ENCODE measurements at places on chromosomes 5 and 9.

GRCh38 chr9:91949946-91950664, at the start of gene ROR2:
ROR2 (minus strand) TSS chr9:91950228.
- peak; percentile 48 for DNase-seq

DNA sequence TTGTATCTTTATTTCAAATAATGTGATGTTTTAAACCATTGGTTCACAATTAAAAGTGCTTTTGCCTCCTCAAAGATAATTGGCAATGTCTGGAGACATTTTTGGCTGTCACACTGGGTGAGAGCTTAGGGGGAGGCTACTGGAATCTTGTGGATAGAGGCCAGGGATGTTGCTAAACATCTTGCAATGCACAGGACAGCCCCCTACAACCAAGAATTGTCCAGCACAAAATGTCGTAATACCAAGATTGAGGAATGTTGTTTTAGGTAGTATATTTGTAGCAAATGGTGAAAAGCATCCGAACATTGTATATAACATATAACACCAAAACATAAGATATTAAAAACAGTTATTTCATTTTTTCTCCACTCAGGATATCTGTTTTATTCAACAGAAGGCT, 99.8 kb downstream of the SLC44A1 start:
- DNase-seq, result no peak

GRCh38 chr9:116504893-116505480, 182.1 kb upstream of the TRIM32 start:
- no peak for DNase-seq

DNA sequence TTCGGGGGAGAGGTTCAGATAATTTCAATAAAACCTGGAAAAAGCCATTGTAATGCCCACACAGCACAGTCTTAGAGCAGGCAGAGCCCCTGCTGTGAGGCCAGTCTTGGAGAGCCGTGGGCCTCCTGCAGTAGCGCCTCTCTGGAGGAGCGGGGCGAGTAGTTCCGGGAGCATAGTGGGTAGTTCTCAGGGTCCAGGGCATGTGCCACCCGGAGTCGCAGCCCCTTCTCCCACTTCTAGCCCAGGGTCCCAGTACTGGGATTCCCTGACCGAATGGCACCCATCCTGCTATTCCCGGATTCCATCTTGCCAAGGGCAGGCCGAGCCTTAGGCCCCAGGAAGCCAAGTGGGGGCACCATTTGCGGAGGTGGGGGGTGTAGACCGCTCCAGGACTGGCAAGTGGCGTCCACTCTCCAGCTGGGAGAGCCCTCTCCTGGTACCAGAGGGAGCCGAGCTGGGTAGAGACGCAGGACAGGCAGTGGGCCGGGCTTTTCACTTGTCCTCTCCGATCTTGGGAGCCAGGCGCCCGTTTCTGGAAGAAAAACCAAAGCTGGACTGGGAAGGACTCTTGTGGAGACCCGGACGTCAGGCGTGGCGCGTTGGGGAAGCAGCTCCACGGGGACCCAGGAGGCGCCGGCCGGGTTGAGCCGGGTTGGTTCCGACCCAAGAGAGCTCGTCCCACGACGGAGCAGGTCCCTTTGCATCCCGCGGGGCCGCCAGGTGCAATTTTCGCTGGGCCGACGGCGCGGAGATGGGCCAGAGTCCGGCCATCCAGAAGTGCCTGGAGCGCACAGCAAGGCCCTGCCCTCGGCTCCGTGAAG, 12.1 kb downstream of the PROP1 start:
- no peak for DNase-seq

- DNase-seq, result no peak
Observed at GRCh38 chr5:90440644-90441043, 31.1 kb upstream of the CETN3 start.

GRCh38 chr5:34731435-34732232, 75.5 kb downstream of the RAI14 start:
- no peak for DNase-seq

DNA sequence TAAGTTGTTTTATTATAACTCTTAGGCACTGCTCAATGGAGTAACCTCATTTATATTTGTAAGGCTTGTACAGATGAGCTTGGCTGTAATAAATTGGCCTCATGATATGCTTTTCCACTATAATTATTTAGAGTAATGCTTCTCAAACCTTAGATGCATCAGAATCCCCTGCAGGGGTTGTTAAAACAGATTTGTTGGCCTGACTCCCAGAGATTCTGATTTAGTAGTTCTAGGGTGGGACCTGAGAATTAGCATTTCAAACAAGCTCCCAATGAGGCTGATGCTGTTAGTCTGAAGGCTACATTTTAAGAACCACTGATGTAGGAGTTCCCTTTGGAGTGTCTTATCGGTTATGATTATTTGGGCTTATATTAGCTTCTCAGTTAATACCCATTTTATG, 38.2 kb upstream of the ARSB start:
- no peak for DNase-seq

- no peak for DNase-seq
Observed at GRCh38 chr5:68727931-68728330, 365.9 kb upstream of the SLC30A5 start.

DNA sequence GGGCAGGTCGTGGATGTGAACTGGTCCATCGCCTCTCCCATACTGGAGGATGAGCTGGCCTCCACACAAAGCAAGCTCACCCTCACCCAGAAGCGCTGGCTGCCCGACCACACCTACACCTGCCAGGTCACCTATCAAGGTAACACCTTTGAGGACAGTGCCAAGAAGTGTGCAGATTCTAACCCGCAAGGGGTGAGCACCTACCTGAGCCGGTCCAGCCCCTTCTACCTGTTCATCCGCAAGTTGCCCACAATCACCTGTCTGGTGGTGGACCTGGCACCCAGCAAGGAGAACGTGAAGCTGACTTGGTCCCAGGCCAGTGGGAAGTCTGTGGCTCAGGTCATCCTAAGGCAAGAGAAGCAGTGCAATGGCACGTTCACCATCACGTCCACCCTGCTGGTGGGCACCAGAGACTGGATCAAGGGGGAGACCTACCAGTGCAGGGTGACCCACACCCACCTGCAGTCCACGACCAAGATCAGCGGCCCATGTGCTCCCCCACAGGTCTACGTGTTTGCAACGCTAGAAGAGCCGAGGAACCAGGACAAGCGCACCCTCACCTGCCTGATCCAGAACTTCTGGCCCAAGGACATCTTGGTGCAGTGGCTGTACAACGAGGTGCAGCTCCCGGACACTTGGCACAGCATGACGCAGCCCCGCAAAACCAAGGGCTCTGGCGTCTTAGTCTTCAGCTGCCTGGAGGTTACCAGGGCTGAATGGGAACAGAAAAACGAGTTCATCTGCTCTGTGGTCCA, 71.3 kb downstream of the INSL6 start:
- DNase-seq, result no peak

DNA sequence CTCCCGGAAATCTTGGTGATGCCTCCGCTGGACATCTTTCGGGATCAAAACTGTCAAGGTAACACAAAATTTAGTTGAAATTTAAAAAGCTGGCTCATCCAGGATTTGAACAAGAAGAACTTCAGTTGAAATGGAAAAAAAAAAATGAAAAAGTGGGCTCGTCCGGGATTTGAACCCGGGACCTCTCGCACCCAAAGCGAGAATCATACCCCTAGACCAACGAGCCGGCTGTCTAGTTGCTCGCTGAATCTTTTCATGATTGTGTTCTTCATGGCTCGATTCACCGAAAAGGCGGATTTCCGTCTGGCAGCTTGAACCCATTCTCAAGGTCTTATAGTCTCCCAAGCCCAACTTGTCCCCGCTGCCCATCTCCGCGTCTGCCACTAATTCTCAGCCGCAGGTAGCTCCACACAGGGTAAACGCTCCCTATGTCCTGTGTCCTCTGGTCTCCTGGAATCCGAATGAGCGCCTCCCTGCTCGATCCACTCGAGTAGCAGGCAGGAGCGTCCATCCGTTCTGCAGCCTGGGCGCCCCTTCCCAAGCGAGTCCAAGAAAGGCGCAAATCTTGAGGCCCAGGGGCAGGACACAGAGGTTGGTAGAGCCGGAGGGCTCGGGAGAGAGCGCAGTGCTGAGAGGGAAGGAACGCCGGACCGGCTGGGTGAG, 16.2 kb downstream of the TRIM7 start:
- DNase-seq, result no peak

DNA sequence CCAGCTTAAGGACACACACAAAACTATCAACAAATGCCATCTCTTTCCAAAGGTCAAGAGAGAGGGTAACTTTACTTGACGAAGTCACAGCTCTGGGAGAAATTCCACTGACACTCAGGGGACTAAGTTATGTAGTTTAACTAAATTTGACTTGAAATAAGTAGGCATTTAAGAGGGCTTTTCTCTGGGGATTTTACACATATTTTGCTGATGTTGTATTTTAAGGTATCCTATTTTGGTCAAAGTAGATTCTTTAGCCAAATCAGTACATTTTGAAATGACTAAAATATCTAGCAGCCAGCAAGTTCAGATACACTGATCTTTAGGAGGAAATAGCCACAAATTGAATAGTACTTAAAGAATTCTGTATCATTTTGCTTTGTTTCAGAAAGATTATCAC, 652.0 kb downstream of the PDE4D start:
- no peak for DNase-seq

DNA sequence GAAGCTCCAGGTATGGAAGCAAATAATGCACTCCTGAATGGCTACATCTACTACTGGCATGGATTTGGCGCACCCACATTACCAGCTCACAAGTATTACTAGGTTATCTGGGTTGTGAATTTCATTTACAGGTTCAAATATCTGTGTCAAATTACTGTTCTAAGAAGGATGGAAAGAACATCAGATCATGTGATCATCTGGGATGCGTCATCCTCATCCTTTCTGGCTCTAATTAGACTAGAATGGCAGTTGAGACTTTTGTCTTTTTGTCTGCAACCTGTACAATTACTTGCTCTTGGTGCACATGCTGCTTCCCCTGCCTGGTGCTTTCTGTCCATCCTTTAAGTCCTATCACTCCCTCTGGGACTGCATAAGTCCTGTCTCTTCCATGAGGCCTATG, 64.1 kb downstream of the PJA2 start:
- DNase-seq, result no peak

- DNase-seq, result no peak
Observed at GRCh38 chr5:39755452-39755851, 330.7 kb upstream of the DAB2 start.

DNA sequence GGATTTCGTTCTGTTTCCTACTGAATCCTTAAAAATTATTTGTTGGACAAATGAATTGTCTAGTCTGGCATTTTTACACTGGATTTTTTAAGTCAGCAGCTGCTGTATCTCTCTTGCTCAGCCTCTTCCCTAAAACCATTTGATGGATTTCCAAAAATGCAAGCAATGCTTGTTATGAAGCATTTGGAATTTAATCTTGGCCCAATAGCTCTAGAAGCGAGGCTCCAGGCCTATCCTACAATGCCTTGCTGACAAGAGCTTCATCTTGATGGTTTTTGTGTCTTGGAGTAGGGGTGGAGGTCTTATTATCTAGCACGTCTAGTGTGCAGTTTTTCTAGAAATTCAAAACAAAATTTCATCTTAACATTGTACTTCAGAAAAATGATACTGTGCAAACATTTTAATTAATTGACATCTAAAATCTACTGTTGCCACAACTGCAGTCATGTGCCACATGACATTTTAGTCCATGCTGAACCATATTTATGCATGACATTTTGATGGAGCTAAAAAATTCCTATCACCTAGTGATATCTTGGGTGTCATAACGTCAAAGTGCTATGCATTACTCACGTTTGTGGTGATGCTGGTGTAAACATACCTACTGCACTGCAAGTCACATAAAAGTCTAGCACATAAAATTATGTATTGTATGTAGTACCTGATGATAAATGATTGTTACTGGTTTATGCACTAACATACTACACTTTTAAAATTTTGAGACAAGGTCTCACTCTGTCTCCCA, 5.9 kb upstream of the RAD23B start:
- no peak for DNase-seq

DNA sequence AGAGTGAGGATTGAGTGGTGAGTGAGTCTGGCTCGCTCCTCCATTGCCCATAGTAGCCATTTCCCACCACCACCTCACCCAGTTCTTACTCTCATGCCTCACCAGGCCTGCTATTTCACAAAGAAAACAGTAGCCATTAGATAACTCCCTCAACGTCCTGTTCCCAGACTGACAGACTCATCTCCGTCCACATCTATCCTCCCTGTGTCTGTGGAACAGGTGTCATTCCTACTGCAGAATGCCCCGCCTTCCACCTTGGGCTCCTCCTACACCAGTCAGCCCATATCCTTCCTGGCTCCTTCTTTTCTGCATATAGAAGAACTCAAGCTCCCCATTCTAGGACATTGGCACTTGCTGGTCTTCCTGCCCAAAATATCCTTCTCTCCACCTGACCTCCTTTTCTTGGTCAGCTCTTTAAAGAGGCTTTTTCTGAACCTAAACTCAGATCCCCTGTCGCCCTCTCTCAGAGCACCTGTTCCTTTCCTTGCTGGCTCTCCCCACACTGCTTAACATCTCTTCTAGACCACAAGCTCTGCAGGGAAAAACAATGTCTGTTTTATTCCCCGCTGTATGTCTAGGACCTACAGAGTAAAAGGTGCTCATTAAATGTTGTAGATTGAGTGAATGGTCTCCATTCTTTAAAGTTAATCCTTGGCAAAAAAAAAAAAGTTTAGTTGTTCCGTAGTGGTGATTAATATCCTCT, 3.2 kb downstream of the TNFAIP8 start:
- DNase-seq, result no peak

DNA sequence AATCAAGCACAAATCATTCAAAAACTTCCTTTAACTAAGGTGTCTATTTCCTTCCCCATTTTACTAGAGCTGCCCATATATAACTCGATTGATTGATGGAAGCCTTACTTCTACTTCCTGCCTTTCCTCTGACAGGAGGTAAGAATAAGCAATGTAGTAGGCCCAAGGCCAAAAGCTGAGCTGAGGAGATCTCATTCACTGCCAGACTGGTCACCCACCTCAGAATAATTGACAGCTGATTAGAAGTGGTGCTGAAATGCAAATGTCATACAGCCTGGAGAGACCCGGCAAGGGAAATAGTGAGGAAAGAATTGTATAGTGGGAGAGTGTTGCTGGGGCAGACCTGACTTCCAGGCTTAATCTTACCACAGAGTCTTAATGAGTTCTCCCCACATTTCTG, 239.9 kb downstream of the SAXO1 start:
- no peak for DNase-seq

- DNase-seq, result no peak
Observed at GRCh38 chr5:106755789-106756188, 914.9 kb downstream of the EFNA5 start.

DNA sequence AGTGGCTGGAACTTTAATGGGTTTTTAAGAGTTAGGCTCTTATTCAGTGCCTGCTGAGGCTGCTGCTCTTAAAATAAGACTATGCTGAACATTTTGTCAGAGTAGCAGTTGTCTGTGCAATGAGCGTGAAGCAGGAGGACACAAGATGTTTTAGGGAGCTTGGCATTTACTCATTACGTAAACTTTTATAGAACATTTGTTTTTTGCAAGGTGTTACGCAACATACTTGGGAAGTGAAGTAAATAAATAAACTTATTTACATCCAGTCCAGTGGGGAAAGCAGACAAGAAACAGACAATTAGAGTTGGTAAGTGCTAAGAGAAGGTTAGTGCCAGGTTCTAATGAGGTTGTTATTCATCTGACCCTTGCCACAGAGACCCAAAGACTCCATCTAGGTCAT, 226.0 kb downstream of the HINT1 start:
- no peak for DNase-seq

- no peak for DNase-seq
Observed at GRCh38 chr5:151700296-151700695, 13.6 kb upstream of the SPARC start.

Data from SHP77 treated with DMSO at 0.1 percent for 48 hours (cell line).